ENCODE measurements at places on chromosomes 5 and 9.

- DNase-seq, result no peak
Measured at GRCh38 chr9:22008717-22009505, at the start of gene CDKN2B. Gene CDKN2B (minus strand): TSS chr9:22009305. CDS start chr9:22008953, 352 bp downstream.

GRCh38 chr9:110923601-110924000 is 114.7 kb downstream of the LPAR1 start:
- no peak for DNase-seq

GRCh38 chr5:110687485-110687884 is 39.0 kb downstream of the TMEM232 start:
- DNase-seq, result no peak

DNA sequence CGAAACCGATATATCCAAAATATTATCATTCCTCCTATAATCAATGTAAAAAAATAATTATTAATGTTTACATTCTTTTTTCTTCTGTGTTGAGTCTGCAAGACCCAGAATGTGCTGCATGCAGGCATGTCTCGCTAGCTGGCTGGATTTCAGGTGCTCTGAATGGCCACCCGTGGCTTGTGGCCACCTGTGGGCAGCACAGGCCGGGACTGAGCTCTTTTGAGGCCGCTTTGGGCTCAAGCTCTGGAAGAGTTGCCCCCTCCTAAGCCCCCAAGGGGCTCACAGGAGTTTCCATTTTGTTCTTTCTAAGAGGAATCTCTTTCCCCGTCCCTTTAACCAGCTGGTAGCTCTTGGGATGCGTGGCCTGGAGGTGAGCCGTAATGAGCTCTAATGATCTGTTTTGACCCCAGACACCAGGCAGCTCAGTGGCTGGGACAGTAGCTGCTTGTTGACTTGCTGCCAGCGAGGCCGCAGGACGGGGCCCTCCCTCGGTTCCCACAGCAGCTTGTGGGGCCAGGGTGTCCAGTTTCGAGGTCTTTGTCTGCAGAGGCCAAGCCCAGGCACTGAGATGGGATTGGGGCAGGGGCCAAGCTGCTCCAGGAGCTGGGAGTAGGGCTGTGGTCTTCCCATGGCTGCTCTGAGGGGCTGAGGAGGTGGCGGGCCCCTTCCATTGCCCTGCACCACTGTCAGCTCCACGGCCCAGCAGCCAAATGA is 20.8 kb downstream of the ASS1 start:
- DNase-seq, result no peak

DNA sequence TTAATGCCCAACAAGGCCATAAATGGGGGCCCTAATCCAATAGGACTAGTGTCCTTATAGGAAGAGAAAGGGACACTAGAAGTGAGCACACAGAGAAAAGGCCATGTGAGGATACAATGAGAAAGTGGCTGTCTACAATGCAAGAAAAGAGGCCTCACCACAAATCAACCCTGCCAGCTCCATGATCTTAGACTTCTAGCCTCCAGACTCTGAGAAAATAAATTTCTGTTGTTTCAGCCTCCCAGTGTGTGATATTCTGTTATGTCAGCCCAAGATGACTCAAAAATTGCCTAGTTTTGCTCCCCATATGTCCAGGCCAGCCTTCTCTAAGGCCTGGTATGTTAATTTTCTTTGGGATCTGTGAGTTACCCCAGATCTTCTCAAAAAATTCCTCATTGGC is 32.3 kb upstream of the HTR4 start:
- DNase-seq, result no peak

Measured in right renal cortex interstitium (tissue), 3 donors.